Aorta (tissue), 5 donors: ENCODE measurements at places on chromosomes 7 and 10. TPM values are rescaled to one million over a fixed set of nuclear protein-coding genes. Genes with fewer than 3 reads are reported as not detected.

DNA sequence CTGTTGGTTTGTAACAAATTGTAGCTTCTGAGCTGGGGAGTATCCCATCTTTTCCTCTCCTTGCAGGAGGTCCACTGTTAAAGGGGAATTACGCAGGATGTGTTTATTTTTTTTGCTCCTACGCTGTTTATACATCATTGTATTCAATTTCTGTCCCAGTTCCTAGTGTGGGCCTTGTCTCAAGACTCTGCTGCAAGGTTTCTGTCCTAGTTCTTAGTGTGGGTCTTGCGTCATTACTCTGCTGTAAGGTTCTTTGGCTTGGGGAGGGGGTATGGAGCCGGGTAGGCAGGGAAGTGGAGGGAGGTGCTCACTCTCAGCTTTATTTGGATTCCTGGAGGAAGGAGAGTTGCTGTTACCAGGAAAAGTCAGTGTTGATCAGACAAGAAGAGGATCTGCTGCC lies 64.0 kb upstream of the TRIM8 start:
- no peak for DNase-seq

DNA sequence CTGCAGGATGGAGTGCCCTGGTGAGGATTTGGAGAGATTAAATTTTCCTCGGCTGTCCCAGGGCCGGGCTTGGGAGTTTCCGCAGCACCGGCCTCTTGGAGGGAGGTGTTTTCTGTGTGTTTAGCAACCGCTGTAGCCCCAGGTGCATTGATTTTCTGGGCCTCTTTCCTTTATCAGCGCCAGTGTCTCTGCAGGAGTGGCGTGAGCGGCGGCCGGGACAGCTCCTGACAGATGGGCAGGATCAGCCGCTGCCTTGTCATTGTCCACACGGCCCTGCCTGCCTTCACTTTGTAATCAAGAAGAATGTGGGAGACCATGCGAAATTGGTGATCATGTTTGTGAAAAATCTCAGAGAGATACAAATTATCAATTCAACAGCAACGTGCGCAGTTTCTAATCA lies 32.4 kb downstream of the NKX6-2 start:
- no peak for DNase-seq

GRCh38 chr7:98797150-98797549 lies 72.7 kb downstream of the TMEM130 start:
- DNase-seq: no peak

DNA sequence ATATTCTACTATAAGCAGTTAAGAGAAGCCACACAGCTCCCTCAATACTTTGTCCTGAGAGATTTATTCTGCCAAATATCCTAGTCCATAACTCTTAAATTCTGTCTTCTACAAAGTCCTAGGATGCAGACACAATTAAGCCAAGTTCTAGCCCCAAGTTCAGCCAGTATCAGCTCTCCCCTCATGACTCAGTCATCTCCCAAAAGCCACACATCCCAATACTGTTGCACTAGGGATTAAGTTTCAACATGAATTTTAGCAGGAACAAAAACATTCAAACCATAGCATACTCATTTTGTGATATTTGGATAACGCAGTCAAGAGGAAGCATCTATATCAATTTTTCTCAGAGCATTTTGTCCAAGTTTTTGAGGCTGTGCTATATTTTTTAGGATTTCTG lies 277.4 kb downstream of the FZD1 start:
- DNase-seq: no peak

DNA sequence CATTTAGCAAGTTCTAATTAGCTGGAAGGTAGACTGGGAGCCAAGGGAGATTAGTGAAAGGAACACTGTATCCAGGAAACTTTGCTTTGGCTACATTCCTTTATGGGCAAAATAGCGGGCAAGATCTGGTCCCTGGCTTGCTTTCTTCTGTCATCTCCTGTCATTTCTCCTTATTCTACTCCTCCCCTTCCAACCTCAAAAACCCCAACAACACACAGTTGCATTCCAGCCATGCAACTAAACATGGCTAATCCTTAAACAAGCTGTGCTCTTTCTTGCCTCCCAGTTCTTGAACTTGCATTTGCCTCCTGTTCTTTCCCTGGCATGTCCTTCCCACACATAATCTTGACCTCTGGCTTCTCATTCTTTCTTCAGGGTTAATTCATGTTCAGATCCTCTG lies 59.5 kb upstream of the CDCA7L start:
- no peak for DNase-seq

- DNase-seq: no peak
Observed at GRCh38 chr7:77270094-77270480, 70.5 kb upstream of the FGL2 start.

DNA sequence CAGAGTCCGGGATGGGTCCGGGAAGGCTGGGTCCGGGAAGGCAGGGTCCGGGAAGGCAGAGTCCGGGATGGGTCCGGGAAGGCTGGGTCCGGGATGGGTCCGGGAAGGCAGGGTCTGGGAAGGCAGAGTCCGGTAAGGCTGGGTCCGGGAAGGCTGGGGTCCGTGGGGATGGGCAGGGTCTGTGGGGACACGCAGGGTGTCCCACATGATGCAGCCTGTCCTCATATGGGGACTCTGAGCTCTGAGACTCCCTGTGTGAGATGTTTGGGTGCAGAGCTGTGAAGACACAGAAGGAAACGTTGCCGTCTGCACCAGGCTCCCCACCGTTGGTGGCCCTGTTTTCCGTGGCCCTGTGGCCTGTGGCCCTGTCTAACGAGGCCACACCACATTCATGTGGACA lies 45.7 kb upstream of the ADGRA1 start:
- DNase-seq: no peak

DNA sequence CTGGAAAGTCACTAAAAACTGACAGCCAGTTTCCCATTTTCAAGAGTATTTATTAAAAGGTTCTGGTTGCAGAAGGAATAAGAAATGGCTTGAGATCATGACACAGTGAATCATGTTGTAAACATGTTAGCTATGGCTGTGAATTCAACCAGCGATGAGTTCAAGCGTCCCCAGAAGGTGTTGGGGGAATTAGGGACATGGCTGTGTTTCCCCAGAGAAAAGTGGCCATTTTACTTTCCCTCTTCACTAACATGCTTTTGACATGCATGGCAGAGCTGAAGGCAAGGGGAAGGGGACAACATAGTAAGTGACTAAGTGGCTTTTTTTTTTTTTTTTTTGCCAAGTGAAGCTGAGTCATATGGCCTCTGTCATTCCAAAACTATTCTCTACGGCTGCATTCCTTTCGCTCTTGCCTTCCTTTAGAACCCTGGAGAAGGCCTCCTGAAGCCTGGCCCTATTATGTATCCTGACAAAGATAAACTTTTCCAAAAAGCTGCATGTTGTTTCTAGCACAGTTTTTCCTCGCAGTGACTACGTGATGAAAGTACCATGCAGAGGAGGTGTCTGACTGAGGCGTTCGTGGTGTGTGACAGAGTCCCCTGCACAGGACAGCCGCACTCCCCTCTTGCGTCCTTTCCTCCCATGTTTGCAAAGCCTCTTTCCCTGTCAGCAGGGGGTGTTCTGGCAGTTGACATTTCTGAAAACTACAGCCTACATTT lies 46.9 kb downstream of the EGFR start:
- DNase-seq: no peak

DNA sequence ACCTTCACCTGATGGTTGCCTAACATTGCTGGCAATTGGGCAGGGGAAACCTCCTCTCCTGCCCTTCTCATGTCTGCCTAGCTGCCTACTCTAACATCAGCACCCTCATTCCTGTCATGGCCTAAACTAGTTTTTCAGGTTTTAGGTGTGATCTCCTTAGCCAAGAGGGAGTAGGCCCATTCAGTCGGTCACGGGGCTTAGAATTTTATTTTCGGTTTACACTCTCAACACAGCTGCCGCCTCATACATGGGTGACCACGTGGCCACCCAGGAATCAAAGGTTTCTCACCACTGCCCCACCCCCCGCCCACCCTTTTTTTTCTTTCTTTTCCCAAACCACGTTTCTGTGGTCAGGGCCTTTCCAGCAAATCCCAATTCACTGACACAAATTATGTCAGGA lies 97.2 kb downstream of the RALA start:
- no peak for DNase-seq

GRCh38 chr7:121261207-121261884 lies 67.5 kb upstream of the WNT16 start:
- DNase-seq: no peak

Gene UCN3
- not detected for total RNA-seq

Gene NUDT13
- total RNA-seq: 1.7 TPM

Gene THSD7A
- total RNA-seq: 20.0 TPM

Gene CREB5
- total RNA-seq: 27.1 TPM

Gene VAX1
- not detected for total RNA-seq

Gene PKD1L1
- 1.2 TPM for total RNA-seq
